NB4 (cell line): ENCODE measurements at places on chromosomes 5 and 9.

DNA sequence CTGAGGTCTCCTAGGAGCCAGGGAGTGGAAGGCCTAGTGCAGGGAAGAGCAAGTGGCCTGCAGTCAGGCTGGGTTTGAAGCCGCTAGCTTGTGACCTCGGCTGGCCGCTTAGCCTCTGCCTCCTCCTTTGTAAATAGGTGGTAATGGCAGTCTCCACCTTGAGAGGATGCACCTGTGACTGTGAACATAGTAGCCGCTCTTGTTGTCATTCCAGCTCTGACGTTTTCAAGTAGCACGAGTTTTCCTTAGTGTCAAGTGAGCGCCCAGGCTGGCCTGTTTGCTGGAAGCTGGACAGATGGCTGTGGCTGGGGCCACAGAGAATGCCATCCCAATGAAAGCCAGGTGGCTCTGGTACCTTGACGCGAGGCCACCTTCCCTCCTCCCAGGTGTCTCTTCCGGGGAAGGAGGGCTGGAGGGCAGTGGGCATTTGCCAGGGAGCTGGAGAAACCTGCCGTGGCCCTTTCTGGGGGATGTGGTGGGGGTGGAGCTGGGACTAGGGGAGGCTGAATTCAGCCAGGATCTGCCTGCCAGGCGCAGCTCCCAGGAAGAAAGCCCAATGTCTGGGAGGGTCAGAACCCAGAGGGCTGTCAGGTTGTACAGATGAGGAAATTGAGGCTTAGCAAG lies 2.5 kb downstream of the ASS1 start:
- DNase-seq: no peak

DNA sequence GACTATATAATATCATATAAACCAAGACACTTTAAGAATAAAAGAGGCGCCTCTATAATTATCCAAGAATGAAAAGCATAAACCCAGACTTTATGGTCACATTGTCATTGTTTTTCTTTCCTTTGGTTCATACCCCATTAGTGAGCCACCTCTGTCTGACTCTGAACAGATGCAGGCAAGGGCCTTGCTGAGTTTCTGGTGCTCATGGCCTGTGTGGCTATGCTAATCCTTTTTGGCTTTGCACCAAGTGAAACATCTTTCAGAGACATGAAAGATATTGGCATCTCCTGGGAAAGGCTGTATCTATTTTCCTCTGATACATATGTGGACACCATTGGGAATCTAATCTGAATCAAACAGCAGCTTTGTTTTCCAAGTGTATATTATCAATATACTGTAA lies 222.5 kb downstream of the CHSY3 start:
- DNase-seq: no peak

DNA sequence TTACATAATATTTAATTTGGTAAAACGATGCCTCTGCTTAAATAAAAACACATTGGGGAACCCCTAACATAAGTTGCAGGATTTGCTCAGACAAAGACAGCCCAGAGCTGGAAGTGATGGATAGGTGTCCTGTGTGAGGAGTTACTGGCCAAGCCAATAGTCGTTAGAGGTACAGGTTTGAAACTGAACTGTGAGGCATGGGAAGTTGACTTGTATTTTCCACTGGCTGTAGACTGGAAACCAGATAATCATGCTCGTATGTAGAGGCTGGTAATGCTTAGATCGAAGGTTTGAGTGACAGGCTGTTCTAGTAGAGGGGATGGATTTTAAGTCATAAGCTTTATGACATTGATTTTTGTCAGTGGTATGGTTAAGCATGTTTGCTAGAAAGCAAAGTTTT lies 24.8 kb downstream of the TEK start:
- DNase-seq: no peak

- peak; percentile 9 for DNase-seq
These were observed 204.8 kb downstream of the SPATA31A6 start for GRCh38 chr9:42388146-42388690.

DNA sequence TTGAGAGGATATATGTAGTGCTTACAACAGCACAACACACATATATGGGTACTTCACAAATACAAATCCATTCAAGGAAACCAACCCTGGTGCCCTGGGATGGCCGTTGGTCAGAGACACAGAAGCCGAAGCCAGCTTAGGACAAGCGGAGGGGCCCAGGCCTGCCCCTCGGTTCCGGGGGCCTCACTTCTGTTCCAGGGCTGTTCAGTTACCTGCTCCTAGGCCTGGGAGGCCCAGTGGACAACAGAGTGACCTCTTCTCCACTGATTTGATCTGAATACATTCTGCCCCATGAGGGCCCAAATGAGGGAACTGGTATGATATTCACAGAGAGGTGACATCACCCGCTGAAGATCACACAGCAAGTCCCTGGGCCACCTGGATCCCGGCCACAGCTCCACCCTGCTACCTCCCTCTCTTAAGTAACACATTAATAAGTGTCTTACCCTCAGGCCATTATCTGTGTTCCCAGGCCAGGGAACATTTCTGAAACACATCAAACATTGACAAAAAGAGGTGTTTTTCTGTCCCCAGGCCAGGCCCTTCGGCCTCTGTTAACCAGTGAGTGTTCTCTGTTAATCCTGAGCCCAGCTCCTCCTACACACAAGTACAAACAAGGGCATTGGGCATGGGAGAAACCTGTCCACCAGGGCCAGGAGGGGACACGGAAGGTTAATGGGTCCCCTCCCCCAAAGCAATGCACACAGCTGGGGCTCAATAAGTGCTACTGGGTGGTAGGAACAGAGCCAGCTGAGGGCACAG lies 4.5 kb upstream of the GRHPR start:
- DNase-seq: no peak

GRCh38 chr9:38216572-38216971 lies 147.5 kb upstream of the SHB start:
- DNase-seq: no peak

DNA sequence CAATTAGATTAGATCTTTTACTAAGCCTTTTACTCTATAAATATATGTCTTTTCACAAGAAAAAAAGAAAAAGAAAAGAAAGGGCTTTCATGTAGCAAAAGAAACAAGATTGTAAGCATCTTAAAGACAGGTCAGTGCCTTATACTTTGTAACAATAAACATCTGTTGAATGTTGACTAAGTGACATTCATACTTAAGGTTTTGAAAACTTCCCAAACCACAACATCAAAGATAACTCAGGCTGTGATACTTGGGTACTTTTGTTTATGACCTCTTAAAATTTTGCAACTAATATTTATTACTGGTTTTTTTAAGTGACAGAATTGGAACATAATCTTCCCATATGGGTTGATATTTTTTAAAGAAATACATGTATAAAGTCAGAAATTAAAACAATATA lies 7.4 kb downstream of the GRAMD2B start:
- DNase-seq: no peak

DNA sequence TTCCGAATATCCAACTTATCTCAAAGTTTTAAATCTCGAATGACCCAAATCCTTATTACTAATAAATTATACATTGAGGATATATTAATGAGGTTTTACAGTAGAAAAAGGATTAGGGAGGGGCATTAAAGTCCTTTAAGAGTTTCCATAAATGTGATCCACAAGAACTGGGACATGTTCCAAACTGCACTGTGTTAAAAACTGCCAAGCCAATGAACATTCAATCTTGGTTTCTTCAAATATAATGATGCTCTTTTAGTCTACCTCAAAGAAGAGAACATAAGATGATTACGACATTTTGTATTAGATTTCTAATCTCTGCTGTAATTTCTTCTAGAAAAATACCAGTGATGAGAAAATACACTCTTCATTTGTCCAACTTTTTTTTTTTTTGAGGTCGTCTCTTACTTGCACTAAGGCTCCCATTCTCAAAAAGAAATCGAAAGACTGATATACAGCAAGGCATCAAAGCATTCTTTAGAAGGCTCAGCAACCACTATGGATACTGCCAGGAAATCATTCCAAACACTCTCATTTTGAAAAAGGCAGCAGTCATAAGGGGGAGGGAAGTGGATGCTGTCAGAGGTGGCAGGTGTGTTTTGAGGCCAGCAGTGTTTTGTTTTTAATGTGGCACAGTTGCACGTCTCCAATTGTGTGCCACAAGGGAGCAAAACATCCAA lies 1.7 kb downstream of the PTAR1 start:
- no peak for DNase-seq

GRCh38 chr5:34905564-34905963 lies 9.7 kb downstream of the RAD1 start:
- no peak for DNase-seq

GRCh38 chr5:38112938-38113337 lies 145.4 kb upstream of the EGFLAM start:
- DNase-seq: no peak

DNA sequence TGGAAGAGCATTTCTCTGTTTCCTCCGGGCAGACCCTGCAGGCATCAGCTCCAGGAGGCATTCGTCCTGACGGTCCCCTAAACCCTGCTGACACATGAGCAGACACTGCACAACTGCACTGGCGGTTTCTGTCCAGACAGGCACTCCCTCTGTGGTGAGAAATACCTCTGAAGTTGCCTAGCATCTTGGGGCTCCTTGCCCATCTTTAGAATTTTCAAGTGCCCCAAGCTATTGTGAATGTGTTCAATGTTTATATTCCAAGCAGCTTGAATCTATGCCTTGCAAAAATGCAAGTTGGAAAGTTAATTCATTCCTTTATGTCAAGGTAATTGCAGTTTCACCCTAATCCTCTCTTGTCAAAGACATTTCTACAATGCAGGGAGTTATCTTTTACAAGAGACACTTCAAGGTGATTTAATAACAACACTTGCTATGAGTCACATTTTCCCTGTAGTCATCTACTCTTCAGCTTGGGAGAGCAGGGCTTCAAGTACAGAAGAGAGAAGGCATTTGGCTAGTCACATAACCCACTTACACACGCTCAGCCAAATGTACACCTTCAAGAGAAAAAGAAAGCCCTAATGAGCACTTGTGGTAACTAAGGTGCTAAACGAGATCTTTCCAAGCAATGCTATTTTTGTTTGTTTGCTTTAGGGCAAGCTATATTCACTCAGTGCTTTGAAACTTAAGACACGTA lies 302.5 kb downstream of the MLLT3 start:
- peak; percentile 14 for DNase-seq

GRCh38 chr9:89077519-89077918 lies 86.3 kb downstream of the S1PR3 start:
- DNase-seq: peak; percentile 71

DNA sequence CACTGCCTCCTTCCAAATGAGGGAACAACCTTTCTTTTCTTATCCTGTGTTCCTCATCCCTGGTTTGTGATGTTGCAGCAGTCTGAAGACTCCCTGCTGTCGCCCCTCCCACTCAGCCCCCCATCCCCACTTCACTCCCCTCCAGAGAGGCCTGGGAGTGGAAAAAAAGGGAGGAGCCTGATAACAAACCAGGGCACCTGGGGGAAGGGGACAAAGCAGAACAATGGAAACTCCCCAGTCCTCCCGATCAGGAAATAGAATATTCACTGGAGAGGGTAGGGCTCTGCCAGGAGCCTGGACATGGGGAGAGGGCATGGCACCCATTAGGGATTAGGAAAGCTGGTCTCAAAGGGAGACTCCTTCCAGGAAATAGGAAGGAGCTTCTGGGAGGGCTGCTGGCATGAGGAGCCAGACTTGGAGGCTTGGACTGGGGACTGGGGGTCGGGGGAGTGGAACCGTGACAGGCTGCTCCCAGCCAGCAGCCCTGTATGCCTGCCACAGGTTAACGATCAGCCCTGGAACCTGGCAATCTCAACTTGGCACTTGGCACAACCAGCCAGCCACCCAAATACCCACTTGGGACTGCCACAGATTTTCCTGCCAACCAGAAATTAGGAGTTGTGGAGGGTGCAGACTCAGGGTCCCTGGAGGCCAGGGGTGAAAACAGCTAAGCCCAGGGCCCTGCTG lies 20.0 kb downstream of the PCDH1 start:
- DNase-seq: no peak

- DNase-seq: no peak
These were observed 19.3 kb upstream of the SLC6A3 start for GRCh38 chr5:1464511-1464910.

GRCh38 chr5:172843825-172844576 lies 9.9 kb downstream of the ERGIC1 start:
- DNase-seq: no peak

GRCh38 chr9:22413884-22414283 lies 32.7 kb upstream of the DMRTA1 start:
- DNase-seq: no peak

- no peak for DNase-seq
These were observed 33.3 kb downstream of the GAPT start for GRCh38 chr5:58524571-58524970.

GRCh38 chr5:109177227-109177626 lies 232.5 kb downstream of the PJA2 start:
- no peak for DNase-seq

GRCh38 chr5:67639313-67639712 lies 442.7 kb upstream of the CD180 start:
- DNase-seq: no peak
